ENCODE measurements at places on chromosomes 16 and 17.

DNA sequence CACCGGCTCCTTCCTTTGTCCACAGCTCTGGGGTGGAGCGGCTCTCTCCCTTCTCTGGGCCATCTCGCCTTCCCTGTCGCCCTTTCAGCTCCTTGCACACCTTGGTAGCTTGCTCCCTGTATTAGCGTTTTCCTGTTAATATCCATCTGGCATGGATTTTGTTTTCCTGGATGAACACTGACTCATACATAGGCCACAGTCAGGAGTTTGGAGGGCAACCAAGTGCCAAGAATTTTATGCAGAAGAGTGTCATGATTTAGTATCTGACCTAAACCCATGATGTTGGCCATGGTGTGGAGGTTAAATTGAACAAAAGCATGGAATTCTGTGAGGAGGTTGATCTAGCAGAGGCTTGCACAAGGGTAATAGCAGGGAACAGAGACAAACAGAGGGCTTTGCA lies 180.9 kb downstream of the AIPL1 start:
- no peak for DNase-seq

- no peak for DNase-seq
Observed at GRCh38 chr17:14091367-14091766, 22.1 kb downstream of the COX10 start.

DNA sequence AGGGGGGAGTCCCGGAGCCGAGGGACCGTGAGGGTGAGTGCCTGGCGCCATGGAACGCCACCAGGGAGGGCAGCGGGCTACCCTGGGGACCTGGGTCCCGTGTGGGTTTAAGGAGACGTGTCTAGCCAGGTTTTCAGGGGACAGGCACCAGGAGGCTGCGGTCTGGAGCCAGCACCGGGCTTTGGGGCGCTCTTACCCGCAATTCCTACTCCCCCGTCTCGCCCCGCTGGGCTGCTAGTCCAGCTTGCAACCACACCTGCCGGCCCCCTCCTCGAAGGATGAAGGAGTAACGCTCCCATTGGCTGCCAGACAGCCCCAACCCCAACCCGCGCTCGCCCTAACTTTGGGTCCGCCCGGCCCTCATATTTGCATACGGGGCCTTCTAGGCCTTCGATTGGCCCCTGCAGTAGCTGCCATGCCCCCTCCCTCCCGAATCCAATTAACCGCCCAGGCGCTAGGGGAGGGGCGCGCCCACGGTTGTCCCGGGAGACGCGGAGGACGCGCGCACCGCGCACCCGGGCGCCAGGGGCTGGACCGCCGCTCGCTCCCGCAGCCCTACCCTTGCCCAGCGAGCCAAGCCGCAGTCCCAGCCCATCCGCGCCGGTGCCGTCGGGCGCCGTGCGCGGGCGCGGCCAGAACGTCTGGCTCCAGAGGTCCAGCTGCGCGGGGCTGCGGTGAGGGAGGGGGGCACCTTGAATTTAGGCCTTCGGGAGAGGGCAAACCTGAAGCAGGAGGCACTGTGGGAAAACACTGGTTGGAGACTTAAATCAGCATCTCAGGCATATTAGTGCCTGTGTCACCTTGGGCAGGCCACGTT lies at the start of gene TTLL6:
Gene TTLL6, minus strand, starts transcription at position 456 of the 817 bp plus-strand sequence. Its CDS starts 157 bp downstream, at position 299.
- peak; percentile 84 for DNase-seq

DNA sequence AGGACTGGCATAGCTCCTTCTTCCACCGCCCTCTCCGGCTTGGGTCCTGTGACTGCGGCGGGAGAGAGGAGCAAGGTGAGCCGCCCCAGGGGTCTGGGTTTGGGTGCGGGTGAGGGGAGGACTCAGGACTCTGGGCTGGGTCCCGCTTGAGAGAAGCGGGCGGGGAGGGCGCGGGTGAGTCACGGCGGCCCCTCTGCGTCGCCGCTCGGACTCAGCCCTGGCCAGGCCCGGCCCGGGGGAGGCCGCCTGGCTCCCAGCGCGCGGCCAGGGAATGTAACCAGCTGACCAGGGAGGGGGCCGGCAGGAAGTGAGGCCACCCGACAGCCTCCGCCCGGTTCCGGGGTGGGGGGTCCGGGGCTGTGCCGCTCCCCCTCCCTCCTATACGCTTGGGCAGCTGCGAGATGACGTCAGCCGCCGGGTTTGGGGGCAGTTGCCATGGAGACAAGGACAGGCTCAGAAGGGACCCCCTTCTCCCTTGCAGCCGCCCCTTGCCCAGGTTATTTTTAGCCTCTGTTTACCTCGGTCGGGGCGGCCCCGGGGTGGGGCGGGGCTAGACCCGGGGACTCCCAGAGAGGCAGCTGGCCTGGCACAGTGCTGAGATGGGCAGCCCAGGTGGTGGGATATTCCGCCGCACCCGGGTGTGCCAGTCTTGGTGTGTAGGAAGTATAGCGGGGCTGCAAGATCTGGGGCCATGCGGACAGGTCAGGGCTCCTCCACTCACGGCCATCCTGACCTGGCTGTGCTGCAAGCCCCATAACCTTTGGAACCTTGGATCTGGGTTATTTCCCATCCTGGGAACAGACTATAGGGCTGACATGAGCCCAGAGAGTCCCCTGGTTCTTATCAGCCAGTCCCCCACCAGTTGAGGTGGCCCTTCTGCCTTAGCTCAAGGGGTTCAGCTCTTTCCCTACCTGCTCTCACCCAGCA lies 1.6 kb downstream of the RIPOR1 start:
- DNase-seq: peak; percentile 76

DNA sequence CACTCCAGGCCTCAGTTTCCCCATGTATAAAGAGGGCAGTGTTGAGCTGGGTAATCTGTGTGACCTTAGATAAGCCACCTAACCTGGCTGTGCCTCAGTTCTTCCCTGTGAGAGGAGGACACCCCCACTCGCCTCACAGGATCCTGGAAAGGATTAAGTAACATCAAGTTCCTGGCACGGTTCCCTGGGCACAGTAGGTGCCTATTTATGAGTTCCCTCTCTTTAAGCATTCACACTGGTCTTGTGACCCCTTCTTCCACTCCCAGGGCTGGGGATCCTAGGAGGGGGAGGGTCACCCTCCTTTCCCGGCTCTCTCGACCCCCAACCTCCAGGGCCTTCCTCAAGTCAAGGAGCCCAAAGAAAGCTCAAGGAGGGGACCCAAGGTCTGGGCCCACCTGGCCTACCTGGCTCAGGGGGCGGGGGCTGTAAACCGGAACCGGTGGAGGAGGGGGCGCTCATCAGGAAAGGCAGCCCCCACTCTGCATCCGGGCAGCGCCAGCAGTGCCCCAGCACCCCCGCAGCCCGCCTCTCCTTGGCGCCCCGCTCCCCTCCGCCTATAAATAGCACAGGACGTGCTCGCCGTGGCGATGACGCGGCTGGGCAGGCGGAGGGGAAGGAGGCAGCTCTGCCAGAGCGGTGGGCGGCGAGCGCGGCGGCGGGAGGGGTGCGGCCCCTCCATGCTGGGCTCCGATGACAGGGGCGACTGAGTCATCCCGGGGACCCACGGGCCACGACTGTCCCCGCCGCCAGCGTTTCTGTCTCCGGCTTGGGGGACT lies 9.4 kb downstream of the RPL19 start:
- DNase-seq: no peak

- no peak for DNase-seq
Observed at GRCh38 chr17:72158895-72159885, 38.4 kb downstream of the SOX9 start.

DNA sequence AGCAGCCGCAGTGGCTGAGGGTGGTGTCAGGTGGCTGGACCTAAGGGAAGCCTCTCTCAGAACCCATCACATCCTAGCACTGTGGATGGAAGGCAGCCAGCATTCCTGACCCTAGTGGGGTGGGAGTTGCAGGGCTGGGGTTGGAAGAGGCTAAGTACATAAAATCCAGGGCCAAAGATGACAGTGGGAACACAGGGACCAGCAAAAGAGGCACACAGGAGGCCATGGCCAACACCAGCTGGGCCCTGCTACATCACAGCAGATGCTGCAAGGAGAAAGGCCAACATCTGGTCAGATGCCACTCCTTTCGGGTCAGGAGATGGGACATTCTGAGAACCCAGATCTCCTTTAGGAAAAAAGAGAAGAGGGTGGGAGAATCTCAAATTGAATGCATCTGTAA lies 415.4 kb downstream of the SLC39A11 start:
- DNase-seq: no peak

- DNase-seq: no peak
Observed at GRCh38 chr16:31505483-31505882, 2.7 kb downstream of the RUSF1 start.

DNA sequence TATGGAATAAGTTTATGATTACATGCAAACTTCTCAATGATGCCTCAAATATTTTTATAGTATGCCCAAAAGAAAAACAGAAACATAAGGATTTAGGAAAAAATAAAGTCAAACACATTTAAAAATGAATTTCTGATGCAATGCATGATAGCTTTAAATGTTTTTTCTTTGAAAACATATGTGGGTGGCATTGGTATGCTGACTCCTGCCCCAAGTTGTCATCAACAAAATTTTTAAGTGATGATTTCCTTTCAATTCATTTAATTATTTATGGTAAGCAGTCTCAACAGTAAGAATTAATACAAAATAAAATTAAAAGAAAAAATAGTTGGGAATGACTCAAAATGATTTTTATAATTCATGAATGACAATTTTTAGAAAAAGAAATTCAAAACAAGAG lies 104.9 kb downstream of the CEP112 start:
- DNase-seq: no peak

DNA sequence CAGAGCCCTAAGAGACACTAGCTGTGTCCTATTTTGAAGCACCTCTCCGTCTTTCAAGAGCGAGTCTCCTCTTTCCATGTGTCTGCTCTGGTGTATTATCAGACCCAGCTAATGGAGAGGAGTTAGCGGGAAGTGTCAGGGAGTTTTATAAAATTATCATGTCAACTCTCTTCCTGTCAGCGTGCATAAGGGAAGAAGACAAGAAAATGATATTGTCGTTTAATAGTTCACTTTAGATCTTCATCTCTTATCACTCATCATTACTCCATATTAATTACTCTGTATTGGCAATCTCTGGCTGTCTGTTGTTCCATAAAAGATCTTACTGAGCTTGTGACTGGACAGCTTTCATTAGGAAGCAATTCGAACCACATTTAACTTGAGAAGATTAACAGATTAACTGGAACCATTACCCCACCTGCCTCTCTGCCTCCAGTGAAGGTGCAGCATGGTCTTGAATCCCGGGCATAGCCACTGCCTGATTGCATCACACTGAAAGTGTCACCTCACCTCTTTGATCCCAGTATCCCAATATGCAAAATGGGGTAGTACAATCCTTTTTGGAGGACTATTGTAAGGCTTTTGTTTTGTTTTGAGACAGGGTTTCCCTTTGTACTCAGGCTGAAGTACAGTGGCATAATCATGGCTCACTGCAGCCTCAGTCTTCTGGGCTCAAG lies 121.1 kb downstream of the TMEM114 start:
- no peak for DNase-seq

DNA sequence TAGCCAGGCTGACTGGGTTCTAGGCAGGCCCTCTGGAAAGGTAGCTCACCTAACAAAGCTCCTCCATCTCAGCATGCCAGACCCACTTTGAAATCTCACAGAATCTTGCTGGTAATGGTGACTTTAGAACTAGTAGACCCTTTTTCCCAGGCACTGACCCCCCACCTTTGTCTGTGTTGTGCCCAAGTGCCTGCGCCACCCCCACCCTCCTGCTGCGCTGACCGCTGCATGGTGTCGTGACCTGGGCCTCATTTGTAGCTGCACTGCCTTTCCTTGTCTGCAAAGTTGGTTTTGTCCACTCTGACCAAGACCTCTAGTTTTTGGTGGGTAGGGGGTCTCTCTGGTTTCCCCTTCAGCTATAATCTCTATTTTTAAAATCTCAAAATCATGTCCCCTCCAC lies 6.8 kb downstream of the ATXN1L start:
- DNase-seq: no peak

GRCh38 chr17:78360371-78361224 lies 721 bp upstream of the SOCS3 start:
- peak; percentile 83 for DNase-seq

- DNase-seq: no peak
Observed at GRCh38 chr16:87350681-87351319, 32.8 kb downstream of the FBXO31 start.

DNA sequence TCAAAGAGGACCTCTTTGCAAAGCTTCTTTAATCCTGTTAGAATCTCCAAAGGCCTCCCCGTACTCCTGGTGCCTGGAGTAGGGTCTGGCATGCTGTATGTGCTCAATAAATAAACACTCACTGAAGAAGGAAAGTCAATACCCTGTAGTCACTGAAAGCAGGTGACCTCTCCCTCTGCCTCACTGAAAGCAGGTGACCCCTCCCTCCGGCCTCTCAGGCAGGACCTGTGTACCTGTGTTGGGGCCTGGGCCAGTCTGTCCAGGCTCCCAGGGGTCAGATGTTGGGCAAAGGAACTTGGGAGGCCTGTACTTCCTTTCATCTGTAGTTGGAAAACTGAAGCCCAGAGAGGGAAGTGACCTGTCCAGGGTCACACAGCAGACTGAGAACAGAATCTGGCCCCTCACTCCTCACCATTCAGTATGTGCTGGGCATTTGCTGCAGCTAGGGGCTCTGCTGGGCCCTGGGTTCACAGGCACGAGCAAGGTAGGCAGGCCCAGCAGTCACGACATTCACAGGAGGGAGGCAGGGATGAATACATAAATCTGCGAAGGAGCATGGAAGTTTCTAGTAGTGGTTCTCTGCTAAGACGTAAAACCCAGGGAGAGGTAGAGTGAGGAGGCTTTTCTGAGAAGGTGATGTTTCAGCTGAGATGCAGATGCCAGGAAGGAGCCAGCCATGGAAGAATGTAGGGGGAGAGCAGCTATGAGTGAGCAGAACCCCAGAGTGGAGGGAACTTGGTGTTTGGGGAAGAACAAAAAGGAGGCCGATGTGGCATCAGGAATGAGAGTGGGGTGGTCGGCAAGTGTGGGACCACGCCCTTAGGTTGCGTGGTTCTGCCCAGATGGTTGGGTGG lies 64.0 kb downstream of the NKD1 start:
- no peak for DNase-seq

DNA sequence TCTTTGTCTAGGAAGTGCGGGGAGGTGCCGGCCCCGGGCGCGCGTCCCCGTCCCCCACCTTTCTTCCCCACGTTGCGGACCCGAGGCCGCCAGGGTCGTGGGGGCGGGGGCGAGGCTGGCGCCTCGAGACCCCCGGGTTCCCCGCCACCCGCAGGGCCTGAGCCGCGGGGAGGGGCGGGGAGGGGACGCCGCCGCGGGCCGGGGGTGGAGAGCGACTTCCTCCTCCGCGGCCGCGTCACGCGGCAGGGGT lies 1.8 kb upstream of the ACTG1 start:
- DNase-seq: no peak

DNA sequence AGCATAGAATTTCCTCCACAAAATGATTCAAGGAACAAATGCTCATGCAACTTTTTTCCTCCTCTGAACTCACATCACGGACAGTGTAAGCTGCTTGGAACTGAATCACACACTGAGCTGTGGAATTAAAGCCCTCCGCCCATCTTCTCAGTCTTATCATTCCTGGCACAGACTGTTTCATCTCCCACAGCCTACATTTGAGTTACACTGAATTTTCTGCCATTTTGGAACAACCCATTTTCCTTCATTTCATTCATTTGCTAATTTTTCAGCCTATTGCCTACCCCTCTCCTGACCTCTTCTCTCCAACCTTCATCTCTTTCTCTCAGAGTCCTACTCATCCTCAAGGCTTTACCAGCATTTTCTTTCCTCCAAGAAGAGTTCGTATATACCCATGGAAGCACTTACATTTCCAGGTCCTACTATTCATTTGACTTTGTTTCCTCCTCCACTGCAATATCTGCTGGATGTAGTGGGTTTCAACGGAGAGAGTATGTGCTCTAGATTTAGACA lies 39.1 kb upstream of the TOM1L1 start:
- DNase-seq: no peak

Data from RKO (cell line).